Nasal cavity respiratory epithelium epithelial cell of viscerocranial mucosa (primary cell): ENCODE measurements at places on chromosomes 1 and 21. TPM values are rescaled to one million over a fixed set of nuclear protein-coding genes. Genes with fewer than 3 reads are reported as not detected.

EXOC8 gene
- total RNA-seq: 24.2 and 26.0 TPM in 2 replicates

HAO2 gene
- total RNA-seq: not detected in 2 replicates

OR2L5 gene
- total RNA-seq: not detected in 2 replicates

SPRR2F gene
- total RNA-seq: not detected in 2 replicates

ETV3L gene
- total RNA-seq: not detected in 2 replicates

TMEM269 gene
- total RNA-seq: 0.07 and 0.34 TPM in 2 replicates

HSD11B1 gene
- 1.7 and 4.1 TPM in 2 replicates for total RNA-seq

FAM89A gene
- 2.4 and 13.3 TPM in 2 replicates for total RNA-seq

CASQ1 gene
- not detected in 2 replicates for total RNA-seq

RAB7B gene
- total RNA-seq: 1.7 and 22.7 TPM in 2 replicates

TMEM59 gene
- total RNA-seq: 149 and 349 TPM in 2 replicates

GPR61 gene
- under 0.01 TPM in 1 of 2 replicates, not detected in the other for total RNA-seq

MYBPHL gene
- total RNA-seq: not detected in 2 replicates

CALML6 gene
- total RNA-seq: under 0.01 and 0.93 TPM in 2 replicates

TNFRSF9 gene
- 0.64 and 2.7 TPM in 2 replicates for total RNA-seq

HTR1D gene
- under 0.01 and 0.07 TPM in 2 replicates for total RNA-seq

NKAIN1 gene
- total RNA-seq: 0.07 TPM in 1 of 2 replicates, not detected in the other

DMBX1 gene
- total RNA-seq: under 0.01 TPM in 1 of 2 replicates, not detected in the other

DAB1 gene
- total RNA-seq: 0.14 TPM in 1 of 2 replicates, not detected in the other

RHEX gene
- total RNA-seq: not detected in 2 replicates

OR2T2 gene
- not detected in 2 replicates for total RNA-seq

TSTD1 gene
- 38.3 and 78.6 TPM in 2 replicates for total RNA-seq

RNU1-1 gene
- total RNA-seq: under 0.01 TPM in 2 replicates

FMO4 gene
- total RNA-seq: 0.68 and 3.3 TPM in 2 replicates

GBP3 gene
- 8.9 and 32.0 TPM in 2 replicates for total RNA-seq

E2F2 gene
- total RNA-seq: under 0.01 and 0.36 TPM in 2 replicates

SLC26A9 gene
- under 0.01 TPM in 2 replicates for total RNA-seq

SLC39A1 gene
- 104 and 119 TPM in 2 replicates for total RNA-seq

EPHB2 gene
- total RNA-seq: 3.4 and 83.6 TPM in 2 replicates

KIF2C gene
- total RNA-seq: under 0.01 and 0.28 TPM in 2 replicates

SH3D21 gene
- total RNA-seq: 1.9 and 6.5 TPM in 2 replicates

KANK4 gene
- total RNA-seq: 0.68 and 4.2 TPM in 2 replicates

C1orf53 gene
- total RNA-seq: 1.4 and 1.8 TPM in 2 replicates

AJAP1 gene
- 0.36 and 1.7 TPM in 2 replicates for total RNA-seq

COL8A2 gene
- 1.5 and 3.8 TPM in 2 replicates for total RNA-seq

SLC30A2 gene
- total RNA-seq: under 0.01 and 0.07 TPM in 2 replicates

NBPF10 gene
- total RNA-seq: 1.7 and 6.1 TPM in 2 replicates

SNRPE gene
- 34.5 and 40.0 TPM in 2 replicates for total RNA-seq

AIM2 gene
- total RNA-seq: not detected in 2 replicates

TRAF3IP3 gene
- not detected in 2 replicates for total RNA-seq

SYT6 gene
- total RNA-seq: not detected in 2 replicates

SH2D1B gene
- total RNA-seq: 0.07 TPM in 1 of 2 replicates, not detected in the other

FRRS1 gene
- 23.9 and 36.6 TPM in 2 replicates for total RNA-seq

NCAM2 gene
- 0.50 TPM in 1 of 2 replicates, not detected in the other for total RNA-seq

TNFRSF25 gene
- total RNA-seq: 11.3 and 20.5 TPM in 2 replicates

ZSWIM5 gene
- under 0.01 and 0.14 TPM in 2 replicates for total RNA-seq

MIS18A gene
- 5.5 and 5.9 TPM in 2 replicates for total RNA-seq

TMEM9 gene
- 54.7 and 67.4 TPM in 2 replicates for total RNA-seq
